Urinary bladder (tissue), 4 donors: ENCODE measurements at places on chromosomes 13 and 19. TPM values are rescaled to one million over a fixed set of nuclear protein-coding genes. Genes with fewer than 3 reads are reported as not detected.

The SLC7A9 gene
- total RNA-seq: 0.79 TPM

The LAIR2 gene
- not detected for total RNA-seq

The ZNF835 gene
- 4.3 TPM for total RNA-seq

The IFNL1 gene
- not detected for total RNA-seq

The PEG3 gene
- 324 TPM for total RNA-seq

DNA sequence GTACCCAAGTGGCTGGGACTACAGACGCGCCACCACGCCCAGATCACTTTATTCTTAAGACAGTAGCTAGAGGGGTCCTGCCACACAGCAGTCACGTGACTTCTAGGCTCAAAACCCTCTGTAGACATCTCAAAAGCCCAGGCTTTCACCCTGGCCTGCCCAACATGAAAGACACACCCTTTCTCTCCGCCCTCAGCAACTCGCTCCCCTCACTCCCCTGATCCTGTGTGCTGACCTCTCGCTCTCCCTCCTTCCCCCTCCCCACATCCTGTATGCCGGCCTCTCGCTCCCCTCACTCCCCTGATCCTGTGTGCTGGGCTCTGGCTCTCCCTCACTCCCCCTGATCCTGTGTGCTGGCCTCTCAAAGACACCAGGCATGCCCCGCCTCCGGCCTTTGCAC lies 77.4 kb downstream of the SLC15A1 start:
- DNase-seq: no peak

- DNase-seq: no peak
Observed at GRCh38 chr13:113152984-113153809, 5.3 kb upstream of the PROZ start.

DNA sequence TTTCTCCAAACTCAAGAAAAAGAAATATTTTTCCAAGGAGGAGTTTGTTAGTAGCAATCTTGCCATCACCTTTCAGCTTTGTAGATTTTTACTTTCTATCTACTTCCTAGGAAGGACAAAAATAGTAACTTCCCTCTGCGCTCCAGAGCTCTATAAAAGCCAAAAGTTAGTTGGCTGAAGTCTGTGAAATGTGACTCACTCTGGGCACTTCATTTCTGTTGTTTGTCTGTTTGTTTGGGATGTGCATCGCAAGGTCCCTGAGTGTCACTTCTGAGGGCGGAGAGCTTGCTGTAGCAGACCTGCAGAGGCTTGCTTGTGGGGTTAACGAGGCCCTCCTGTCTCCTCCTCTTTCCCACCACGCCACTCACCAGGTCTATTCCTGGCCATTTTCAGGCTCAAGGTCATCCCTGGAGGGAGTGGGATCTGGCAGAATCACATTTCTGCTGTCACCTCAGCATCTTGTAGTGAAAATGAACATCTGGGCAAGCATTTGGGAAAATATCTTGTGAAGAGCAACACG lies 307.6 kb downstream of the GPC6 start:
- DNase-seq: no peak

GRCh38 chr19:48741129-48741999 lies 954 bp upstream of the RASIP1 start:
- no peak for DNase-seq

DNA sequence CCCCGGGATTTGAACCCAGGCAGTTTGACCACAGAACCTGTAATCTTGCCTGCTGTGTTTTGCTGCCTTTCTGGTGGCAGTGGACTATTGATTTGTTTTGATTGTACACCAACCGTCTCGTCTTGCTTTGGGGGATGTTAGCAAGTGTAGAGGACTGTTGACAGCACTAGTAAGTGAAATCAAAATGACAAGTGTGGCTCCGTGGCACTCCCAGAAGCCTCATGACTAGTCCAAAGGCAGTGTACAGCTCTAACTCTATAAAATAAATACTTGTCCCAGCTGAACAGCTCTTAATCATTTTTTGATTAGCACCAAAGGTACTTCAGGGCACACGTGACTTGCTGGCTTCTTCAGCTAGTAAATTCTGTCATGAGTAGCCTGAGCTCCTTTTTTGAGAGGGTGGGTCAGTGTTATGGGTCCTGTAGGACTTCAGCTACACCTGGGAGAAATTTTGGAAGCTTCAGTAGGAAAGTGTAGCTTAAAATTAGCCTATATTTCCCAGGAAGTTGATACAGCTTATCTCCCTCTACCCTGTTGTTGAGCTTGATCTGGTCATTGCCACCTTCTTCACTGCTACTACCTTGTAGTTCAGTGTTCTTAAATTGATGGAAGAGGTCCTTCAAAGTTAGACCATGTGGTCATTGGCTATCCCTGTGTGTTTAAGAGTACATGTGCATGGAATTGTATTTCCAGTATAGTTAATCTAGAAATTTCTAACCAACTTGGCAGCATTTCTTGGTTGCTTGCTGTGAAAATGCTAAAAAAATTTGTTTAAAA lies 15.1 kb downstream of the TM9SF2 start:
- no peak for DNase-seq

DNA sequence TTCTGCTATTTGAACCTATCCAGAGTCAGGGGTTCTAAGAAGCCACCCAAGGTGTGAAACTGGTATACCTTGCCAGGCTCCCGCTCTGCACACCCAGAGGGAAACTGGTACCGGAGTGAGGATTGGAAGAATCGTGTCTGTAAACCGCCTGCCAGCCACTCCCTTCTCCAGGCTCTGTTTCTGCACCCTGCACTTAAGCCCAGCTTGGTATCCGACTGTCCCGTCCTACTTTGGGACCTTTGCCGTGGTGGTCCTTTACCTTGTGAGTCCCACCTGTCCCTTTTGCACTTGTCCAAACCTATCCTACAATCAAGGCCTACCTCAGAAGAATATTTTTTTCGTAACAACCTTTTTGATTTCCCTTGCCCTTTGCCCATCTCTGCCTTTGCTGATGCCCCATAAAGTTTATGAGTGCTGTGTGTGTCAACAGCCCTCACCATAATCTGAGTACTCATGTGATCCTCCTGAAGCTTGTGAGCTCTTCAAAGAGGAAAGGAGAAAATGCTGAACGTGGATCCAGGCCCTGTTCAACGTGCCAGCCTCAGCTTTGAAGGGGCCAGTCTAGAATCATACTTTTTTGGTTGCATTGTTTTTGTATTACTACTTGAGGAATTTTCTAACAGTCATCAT lies 44.7 kb downstream of the GARRE1 start:
- DNase-seq: no peak

GRCh38 chr13:22883262-22883840 lies 297.4 kb upstream of the SGCG start:
- DNase-seq: no peak

DNA sequence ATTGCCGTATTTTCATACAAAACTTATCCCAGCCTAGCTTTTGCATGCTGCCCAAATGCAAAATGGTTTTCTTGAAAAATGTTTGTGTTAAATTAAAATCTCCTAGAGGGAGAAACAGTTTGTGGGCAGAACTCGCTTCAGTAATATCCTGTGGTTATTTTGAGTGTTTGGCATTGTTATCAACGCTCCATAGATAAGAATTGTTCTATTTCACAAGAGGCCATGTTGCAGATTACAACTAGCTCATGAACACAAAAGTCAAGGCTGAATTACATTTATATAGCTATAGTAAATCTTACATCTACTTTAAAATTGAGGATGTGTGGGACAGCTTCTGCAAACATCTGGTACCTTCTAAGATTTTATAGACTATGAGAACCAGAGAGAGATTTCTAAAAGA lies 447.9 kb downstream of the DCT start:
- no peak for DNase-seq

DNA sequence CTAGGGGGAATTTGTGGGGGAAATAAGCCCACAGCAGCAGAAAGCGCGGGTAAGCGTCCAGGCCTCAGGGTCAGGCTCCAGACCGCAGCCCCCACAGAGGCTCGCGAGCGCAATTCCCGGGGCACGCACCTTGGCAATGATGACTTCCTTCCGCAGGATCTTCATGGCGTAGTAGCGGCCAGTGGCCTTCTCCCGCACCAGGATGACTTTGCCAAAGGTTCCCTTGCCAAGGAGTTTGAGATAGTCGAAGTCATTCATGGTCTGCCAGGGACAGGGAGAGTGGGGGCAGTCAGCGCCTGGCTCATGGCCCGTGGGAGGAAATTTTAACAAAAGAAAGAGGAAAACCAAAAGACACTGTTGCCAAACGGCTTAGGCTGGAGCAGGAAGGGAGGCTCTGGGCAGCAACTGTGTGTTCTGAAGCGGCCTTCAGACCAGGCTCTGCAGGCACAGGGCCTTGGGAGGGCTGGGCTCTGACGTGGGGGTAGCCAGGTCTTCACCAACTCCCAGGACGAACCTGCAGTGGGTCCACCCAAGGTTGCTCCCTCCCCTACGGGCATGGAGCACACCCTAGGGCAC lies 15.4 kb upstream of the CCNP start:
- DNase-seq: no peak

GRCh38 chr13:37065890-37066526 lies 6.5 kb upstream of the SUPT20H start:
- DNase-seq: no peak

GRCh38 chr19:20660473-20661140 lies 764 bp downstream of the ZNF626 start:
- no peak for DNase-seq
